ENCODE measurements at places on chromosomes 7 and 10. TPM values are rescaled to one million over a fixed set of nuclear protein-coding genes. Genes with fewer than 3 reads are reported as not detected.

- DNase-seq = peak; percentile 77
These were observed 168.8 kb downstream of the TMEM26 start for GRCh38 chr10:61284222-61284890.

DNA sequence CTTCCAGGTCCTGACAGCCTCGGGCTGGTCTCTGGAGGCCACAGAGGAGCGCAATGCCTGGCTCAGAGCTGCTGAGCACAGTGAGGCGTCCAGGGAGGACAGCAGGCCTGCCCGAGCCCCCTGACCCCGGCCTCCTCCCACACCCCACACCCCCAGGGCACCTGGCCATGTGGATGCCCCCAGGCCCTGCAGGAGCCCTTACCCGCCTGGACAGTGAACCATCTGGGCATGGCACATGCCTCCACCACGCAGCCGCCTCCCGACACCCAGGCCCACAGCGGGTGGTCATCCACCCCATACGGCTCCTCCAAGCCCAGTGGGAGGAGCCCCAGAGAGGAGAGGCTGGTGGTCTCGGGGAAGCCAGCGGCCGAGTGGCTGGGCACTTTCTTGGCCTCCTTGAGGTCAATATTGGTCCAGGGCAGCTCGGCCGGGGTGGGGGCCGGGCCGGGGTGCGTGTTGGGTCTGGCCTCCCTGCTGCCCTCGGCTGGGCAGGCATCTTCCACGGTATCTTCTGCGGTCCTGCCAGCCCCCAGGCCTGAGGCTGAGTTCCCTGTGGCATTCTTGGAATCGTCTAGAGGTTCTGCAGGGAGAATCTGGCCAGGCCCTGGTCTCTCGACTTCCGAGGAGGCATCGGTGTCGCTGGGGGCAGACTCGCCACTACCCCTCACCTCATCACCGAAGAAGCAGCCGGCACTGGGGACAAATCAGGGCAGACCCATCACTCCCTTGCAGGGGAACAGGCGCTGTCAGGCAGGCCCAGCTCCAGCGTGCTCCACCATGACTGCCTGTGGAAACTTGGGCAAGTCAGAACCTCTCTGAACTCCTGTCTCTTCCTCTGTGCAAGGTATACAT, 18.6 kb downstream of the TECPR1 start:
- DNase-seq = no peak

- DNase-seq = no peak
These were observed 384.4 kb downstream of the DPP6 start for GRCh38 chr7:154436560-154436959.

- DNase-seq = peak; percentile 70
These were observed 114.0 kb downstream of the BBS9 start for GRCh38 chr7:33243319-33243881.

DNA sequence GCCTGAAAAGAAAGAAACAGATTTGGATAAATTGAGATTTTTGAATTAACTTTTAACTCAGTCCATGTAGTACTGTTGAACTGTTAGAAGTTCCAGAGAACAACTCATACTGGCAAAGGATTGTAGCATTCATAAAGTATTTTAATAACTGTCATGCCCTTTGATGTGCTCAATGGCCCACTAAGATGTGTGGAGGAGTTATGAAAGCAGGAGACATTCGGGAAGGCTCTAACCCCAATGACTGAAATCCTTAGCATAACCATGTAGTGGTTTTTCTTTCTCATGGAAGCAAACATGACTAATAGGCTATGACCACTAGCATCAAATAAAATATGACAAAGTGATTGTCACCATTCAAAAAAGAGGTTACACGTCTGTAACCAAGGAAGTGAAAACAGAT, 25.7 kb downstream of the CYP3A7 start:
- no peak for DNase-seq

- DNase-seq = no peak
These were observed 571 bp downstream of the KDM7A start for GRCh38 chr7:140176122-140176701.

DNA sequence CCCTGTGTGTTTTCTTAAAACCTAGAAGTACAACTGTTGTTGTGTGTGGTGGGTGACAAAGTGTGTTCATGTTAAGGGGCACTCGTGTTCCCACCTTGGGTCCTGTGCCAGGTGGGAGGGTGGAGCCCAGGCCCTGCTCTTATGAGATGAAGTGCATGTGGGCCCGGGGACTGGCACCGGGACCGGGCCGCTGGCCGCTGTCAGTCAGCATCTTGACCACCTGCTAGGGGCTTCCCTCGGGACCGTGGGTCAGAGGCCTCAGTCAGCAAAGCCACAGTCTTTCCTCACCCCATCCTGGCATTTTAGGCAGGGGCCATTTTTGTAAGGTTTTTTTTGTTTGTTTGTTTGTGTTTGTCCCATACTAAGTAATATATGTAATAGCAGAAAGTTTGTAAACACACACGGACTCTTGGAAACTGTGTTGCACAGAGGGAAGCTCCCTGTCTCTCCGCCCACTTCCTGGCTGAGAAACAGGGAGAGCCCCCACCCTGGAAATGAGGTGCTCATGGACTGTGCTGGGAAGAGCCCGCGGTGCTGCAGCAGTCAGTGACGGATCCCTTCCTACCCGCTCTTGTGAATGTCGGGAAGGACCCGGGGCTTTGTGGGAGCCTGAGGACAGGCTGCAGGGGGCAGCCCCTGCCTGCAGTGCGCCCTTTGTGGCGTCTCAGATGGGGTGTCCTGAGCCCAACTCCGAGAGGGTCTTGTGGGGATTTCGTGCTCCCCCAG, 13.4 kb downstream of the AGAP3 start:
- no peak for DNase-seq

DNA sequence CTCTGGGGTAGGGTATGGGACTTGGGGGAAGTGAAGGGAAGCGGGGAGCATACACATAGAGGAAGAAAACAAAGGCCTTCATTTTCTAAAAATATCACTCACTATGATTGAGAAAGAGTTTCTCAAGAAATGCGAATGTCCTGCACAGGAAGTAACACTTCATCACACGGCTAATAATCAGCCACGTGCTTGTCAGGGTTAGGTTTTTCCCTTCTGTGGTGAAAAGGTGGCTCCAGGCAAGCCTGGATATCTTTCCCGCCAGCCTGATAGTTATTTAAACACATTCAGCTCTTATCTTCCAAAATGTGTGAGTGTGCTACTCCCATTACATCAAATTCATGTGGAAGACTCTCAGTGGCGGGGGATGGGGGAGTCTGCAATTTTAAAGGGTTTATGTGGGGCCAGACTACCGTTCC, 166.4 kb upstream of the ADO start:
- peak; percentile 19 for DNase-seq

The MYL10 gene
- not detected for polyA plus RNA-seq

The PRPS1L1 gene
- not detected for polyA plus RNA-seq

The AKR1B15 gene
- polyA plus RNA-seq = not detected

The NPFFR1 gene
- polyA plus RNA-seq = not detected

The PHKG1 gene
- polyA plus RNA-seq = 0.62 TPM

The BCL7B gene
- 62.6 TPM for polyA plus RNA-seq

Data from IMR-90 (cell line).